HT1080 (cell line): ENCODE measurements at places on chromosomes 2 and 18. TPM values are rescaled to one million over a fixed set of nuclear protein-coding genes. Genes with fewer than 3 reads are reported as not detected.

- no peak for DNase-seq
These were observed 60.7 kb downstream of the TNS1 start for GRCh38 chr2:217941886-217942728.

DNA sequence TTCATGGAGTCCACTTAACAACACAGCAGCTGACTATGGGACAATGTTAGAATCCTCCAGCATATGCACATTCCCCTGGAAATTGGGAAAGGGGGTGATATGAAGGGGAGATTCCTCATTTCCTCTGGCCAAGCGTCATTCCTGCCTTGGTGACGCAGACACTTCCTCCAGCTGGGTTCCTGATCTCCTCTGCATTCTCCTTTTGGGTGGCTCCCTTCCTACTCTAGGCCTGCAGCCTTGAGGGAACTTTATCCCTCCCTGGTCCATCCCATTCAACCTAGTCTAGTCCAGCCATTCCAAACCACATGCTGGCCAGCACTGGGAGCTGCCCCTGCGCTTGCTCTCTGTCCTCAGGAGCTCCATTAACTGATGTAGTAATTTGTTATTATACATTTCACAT is 216.8 kb downstream of the VAPA start:
- no peak for DNase-seq

DNA sequence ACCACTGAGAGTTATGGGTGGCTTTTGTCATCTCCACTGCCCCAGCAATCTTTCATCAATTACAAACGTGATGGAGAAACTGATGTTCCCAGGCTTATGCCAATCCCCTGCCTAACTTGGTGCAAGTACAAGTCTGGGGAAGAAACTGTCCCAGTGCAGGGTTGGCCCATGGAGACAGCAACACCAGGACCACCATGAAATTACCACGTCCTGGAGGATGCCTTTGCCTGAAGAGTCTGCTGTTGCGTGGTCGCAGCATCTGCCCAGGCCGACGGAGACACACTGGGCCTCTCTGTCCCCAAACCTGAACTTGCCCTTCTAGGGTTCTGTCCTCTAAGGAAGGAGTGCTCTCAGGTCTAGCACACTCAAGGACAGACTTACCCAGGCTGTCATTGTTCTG is 496.8 kb upstream of the RAB6C start:
- no peak for DNase-seq

DNA sequence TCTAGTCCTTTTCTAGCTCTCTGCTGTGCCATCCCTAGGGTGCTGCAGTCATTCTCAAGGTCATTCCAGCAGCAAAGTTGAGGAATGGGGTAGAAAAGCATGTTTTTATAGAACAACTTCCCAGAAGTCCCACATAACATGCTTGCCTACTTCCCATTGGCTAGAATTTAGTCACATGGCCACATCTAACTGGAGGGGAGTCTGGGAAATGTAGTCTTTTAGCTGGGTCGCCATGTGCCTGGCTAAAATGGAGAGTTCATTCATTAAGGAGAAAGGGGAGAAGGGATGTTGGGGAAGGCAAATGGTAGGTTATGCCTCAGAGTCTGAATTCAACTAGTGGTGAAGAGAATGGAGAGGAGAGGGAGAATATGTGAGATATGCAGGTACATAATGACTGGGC is 85.7 kb downstream of the SLC4A3 start:
- DNase-seq = peak; percentile 77

DNA sequence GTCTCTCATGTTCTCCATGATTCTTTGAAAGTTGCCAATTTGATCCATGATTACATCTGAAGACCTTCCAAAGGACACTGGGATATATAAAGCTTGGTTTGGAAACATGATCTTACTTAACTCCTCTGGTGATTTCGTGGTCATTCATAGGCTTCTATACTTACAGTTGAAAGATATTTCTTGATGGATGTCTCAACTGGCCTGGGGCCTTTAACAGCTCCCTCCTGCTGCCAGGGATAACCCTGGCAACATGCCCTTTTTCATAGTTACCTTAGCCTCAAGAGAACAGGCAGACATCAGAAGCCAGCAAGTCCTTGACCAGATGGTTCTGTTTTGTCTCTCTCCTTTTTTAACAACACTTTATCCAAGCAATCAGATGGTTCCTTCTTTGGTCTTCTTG is 23.5 kb upstream of the MFF start:
- no peak for DNase-seq

GRCh38 chr2:62036761-62037250 is 131.3 kb downstream of the COMMD1 start:
- no peak for DNase-seq

DNA sequence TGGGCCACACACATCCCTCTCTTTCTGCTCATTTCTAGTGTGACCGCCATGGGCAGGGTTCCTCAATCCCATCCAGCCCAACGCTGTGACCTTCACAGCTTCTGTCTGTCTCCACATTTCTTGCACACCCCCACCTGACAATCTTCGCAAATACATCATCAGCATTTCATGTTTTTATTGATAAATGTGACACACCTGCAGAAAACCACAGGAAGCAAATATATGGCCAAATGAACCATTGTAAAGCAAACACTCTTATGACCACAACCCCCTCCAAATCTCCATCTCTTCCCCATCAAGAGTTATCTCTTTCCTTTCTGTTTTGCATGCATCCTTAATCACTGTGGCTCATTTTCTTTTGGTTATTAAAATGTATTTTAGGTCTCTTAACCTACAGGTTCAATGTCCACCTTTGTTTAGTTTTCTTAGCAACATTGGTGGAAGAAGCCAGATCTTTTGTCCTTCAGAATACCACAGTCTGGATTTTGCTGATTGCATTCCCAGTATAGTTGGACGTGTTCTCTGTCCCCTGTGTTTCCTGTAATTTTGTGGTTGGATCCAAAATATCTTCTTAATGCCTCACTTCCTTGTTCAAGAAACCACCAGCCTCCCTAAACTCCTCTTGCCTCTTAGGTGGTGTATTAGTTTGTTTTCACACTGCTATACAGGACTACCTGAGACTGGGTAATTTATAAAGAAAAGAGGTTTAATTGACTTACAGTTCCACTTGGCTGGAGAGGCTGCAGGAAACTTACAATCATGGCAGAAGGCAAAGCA is 9.8 kb upstream of the NCK2 start:
- peak; percentile 95 for DNase-seq

DNA sequence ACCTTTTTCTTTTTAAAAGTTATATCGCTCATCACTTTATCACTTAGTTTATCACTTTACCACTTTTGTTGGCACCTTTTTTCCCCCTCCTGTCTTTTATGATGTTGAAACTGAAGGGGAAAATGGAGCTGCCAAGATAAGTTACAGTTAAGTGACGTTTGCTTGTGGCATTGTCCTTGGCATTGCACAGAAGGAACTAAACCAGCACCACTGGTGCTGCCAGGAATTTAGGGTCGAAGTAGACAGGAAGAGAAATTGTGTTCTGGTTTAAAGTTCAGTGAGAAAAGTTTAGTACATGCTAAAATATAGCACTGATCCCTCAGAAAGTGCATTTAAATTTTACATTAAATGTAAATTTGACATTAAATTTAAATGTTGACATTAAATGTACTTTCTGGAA is 49.9 kb downstream of the MYO1B start:
- DNase-seq = no peak

GRCh38 chr2:205957452-205958154 is 128.4 kb downstream of the INO80D start:
- no peak for DNase-seq

GRCh38 chr2:240211096-240211495 is 70.6 kb upstream of the OTOS start:
- DNase-seq = no peak

- DNase-seq = no peak
These were observed 238.2 kb downstream of the SATB2 start for GRCh38 chr2:199219551-199219950.

DNA sequence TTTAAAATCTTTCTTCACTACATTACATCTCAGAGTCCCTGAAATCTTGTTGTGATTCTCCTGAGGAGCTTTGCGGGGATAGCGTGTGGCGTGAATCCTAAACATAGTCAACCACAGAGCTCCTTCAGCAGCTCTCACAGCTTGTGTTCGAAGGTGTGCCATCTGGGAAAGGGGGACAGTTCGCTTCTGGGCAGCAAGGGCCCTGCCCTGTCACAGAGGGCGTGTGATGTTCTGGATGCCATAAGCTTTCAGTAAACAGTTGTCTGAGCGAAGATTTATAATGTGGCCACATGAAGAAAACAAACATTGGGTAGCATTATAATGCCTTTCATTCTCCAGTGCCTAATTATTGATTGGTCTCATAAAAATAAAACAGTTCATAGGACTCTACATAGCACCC is 172.5 kb downstream of the MYO1B start:
- no peak for DNase-seq

DNA sequence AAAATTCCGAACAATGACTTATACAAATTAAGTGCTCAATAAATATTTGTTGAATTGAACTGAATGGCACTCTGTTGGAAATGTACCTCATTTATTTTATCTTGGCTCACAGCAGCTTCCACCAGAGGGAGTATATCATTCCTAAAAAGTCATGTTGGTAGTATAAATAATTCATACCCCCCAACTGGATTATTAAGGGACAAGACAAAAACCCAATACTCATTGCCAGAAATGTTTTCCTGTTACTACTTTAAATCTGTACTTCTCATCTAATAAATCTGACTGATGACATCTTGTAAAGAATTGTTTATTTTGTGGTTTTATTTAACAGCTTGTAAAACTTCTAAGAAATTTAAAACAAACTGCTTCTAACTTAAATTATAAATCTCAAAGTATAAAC is 163.9 kb downstream of the CDH2 start:
- peak; percentile 6 for DNase-seq

The LIPG gene
- total RNA-seq = 0.43 and 0.53 TPM in 2 replicates

The GPATCH11 gene
- total RNA-seq = 10.5 and 11.3 TPM in 2 replicates

The TTN gene
- 0.03 and 0.23 TPM in 2 replicates for total RNA-seq

The RAPGEF4 gene
- total RNA-seq = 0.07 and 0.18 TPM in 2 replicates

The SPRED2 gene
- total RNA-seq = 15.4 and 25.8 TPM in 2 replicates

The FAM210A gene
- 47.2 and 51.1 TPM in 2 replicates for total RNA-seq

The CYRIA gene
- 6.1 and 11.1 TPM in 2 replicates for total RNA-seq

The SATB2 gene
- total RNA-seq = 9.2 and 14.5 TPM in 2 replicates

The PCGF1 gene
- total RNA-seq = 27.2 and 29.8 TPM in 2 replicates

The ASB18 gene
- total RNA-seq = not detected in 2 replicates

The CPLX4 gene
- total RNA-seq = not detected in 2 replicates
